HCT116 (cell line): ENCODE measurements at places on chromosomes 12 and 14. TPM values are rescaled to one million over a fixed set of nuclear protein-coding genes. Genes with fewer than 3 reads are reported as not detected.
A peak's percentile ranks its signal among the peaks of the same experiment; 100 is the strongest.

The SUDS3 gene
- 32.3 TPM for total RNA-seq

DNA sequence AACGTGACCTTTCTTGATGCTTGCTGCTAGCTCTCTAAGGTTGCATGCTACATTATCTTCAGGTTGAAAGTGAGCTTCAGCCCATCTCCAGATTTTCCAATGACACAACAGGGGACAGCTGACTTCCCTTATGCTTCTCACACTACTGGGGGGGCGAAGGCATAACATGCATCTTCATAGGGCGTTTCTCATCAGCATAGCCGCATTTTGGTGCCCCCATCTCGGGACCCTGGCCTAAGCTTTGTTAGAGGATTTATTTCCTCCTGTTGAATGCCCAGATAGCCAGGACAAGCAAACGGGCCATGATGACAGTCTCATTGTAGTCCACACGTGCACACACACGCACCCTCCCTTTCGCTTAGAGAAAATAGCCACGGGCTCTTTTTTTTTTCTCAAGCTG is 30.7 kb downstream of the SSPN start:
- DNase-seq, result no peak

The EFS gene
- 0.10 TPM for total RNA-seq

- peak; percentile 3 for DNase-seq
Observed at GRCh38 chr14:51738754-51739153, 87.0 kb downstream of the FRMD6 start.

The CDKN1B gene
- 33.1 TPM for total RNA-seq

The TMEM132C gene
- not detected for total RNA-seq

GRCh38 chr14:89787525-89787924 is 167.0 kb downstream of the EFCAB11 start:
- DNase-seq, result no peak

- DNase-seq, result no peak
Observed at GRCh38 chr12:28374556-28374955, 184.3 kb downstream of the CCDC91 start.

- DNase-seq, result no peak
Observed at GRCh38 chr12:114402084-114402717, 3.7 kb downstream of the TBX5 start.

DNA sequence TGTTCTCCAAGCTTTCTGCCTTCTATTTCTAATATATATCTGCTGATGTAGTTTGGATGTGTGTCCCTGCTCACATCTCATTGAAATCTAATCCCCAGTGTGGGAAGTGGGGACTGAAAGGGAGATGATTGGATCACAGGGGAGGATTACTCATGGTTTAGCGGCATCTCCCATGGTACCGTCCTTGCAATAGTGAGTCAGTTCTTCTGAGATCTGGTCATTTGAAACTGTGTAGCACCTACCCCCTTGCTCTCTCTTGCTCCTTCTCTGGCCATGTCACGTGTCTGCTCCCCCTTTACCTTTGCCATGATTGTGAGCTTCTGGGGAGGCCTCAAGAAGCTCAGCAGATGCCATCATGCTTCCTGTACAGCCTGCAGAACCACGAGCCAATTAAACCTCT is 26.2 kb upstream of the ALX1 start:
- DNase-seq, result no peak

GRCh38 chr12:54024127-54024526 is 4.1 kb upstream of the HOXC6 start:
- DNase-seq, result no peak

The LMNTD1 gene
- not detected for total RNA-seq

DNA sequence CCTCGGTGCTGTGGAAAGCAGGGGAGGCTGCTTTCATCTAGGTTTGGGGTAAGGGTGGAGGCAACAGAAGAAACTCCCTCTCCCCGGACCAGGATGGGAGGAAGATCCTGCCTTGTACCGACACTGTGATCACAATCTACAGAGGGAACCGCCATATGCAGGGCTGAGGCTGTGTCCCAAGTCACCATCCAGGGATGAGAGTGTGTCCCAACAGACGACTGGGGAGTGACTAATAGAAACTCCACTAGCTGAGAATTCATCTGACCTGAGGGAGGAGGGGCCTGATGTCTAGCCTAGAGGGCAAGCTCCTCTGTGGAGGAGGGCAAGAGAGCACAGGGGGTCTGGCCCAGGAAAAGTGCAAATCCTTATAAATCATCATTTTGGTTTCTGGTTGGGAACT is 172.4 kb downstream of the CALM1 start:
- DNase-seq, result no peak

The KCNA1 gene
- total RNA-seq, result not detected

DNA sequence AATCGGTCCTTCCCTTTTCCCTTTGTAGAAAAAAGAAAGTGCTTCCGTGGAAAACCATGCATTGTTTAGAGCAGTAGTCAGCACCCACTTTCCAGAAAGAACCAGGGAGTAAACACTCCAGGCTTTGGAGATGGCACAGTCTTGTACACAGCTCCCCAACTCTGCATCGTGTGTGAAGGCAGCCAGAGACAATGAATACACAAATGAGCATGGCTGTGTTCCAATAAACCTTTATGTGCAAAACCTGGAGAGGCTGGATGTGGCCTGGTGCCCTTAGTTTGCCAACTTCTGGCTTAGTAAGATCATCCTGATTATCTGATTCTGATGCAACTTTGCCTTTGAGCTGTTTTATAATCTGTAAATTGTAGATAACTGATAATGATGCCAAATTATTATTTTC is 463.4 kb upstream of the TMEM132C start:
- DNase-seq, result no peak

DNA sequence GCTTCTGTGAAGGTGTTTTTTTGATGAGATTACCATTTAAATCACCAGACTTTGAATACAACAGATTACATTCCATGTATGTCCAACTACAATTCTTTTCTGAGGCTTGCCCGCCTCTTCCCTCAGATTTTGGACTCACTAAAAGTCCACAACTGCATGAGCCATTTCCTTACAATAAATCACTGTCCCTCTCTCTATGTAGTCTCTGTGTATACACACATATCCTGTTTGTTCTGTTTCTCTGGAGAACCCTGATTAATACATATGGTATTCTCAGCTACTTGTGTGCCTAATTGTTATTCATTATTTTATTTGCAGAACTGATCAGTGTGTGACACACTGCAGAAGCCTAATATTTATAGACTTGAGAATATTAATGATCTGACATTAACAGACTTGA is 2.4 kb upstream of the MIPOL1 start:
- DNase-seq, result no peak

DNA sequence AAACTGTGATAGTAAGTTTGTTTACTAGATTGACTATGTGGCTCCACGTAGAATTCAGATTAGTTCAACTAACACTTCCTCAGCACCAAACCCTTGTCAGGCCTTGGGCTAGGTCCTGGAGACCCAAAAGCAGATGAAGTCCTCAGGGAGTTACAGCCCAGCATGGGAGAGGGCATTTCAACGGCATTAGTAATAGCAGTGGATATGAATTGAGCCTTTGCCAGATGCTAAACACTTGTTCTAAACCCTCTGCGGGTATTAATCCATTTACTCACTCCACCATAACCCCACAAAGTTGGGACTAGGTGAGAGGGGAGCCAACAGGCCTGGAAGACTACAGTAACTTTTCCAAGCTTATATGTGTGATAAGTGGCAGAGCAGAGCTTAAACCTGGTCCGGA is 714.6 kb downstream of the DIO2 start:
- no peak for DNase-seq

The GALNT9 gene
- 2.6 TPM for total RNA-seq

DNA sequence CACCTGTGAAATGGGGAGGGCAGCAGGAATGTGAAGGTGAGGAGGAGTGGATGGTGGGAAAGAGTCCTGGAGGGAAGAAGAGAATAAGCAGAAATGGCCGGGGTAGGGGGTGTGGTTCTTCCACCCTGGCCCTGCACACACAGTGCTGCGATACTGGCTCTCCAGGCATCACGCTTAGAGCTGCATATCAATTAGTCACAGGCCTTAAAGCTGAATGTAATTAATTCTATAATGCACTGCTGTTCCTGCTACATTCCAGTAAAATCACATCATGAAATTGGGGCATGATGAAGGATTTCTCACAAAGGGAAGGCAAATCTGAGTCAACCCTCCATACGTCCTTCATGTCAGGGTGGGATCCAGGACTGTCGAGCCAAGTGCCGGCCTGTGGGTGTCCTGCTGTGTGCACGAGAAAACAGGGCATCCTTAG is 566.1 kb downstream of the BCL11B start:
- no peak for DNase-seq

- no peak for DNase-seq
Observed at GRCh38 chr12:91746976-91747375, 398.7 kb downstream of the BTG1 start.

The SLC10A1 gene
- not detected for total RNA-seq

- no peak for DNase-seq
Observed at GRCh38 chr14:104968153-104968527, 10.0 kb downstream of the AHNAK2 start.

- DNase-seq, result peak; percentile 23
Observed at GRCh38 chr12:107684990-107685359, 624 bp upstream of the PWP1 start.

- no peak for DNase-seq
Observed at GRCh38 chr14:98689951-98690350, 582.0 kb downstream of the BCL11B start.

GRCh38 chr12:130286741-130287440 is 50.8 kb upstream of the PIWIL1 start:
- no peak for DNase-seq

The EML1 gene
- 7.4 TPM for total RNA-seq

The SPATA7 gene
- 6.2 TPM for total RNA-seq

- DNase-seq, result no peak
Observed at GRCh38 chr14:92122351-92122677, 545 bp downstream of the CPSF2 start.

The VCPKMT gene
- 9.7 TPM for total RNA-seq

- DNase-seq, result no peak
Observed at GRCh38 chr12:57623385-57623784, 9.6 kb downstream of the B4GALNT1 start.

DNA sequence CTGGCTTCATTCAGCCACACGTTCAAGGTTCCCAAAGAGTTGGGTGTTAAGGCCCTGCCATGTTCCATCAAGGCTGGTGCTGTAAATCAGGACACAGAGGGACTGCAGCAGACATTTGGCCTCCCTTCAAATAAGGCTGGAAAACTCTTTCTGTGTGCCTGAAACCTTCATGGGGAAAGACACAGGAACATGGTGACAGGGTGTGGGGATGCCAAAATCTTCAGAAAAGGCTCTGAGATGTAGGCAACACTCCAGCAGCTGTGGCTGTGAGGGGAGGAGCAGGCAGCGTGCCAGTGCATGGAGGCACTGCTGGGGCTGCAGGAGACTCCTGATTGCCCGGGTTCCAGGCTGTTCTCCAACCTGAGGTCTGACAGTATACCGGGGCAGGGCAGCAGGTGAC is 15.0 kb downstream of the POMT2 start:
- DNase-seq, result no peak

GRCh38 chr14:52023518-52023917 is 34.2 kb downstream of the RTRAF start:
- DNase-seq, result no peak

GRCh38 chr12:57547288-57548012 is 458 bp upstream of the DCTN2 start:
- no peak for DNase-seq
